Activated CD4-positive, alpha-beta memory T cell treated with anti-CD3 and anti-CD28 coated beads, Interleukin-2, amount 10 ng/mL, durations not matched to agents 7 days and 5 days (primary cell): ENCODE measurements at places on chromosomes 6 and 20. TPM values are rescaled to one million over a fixed set of nuclear protein-coding genes. Genes with fewer than 3 reads are reported as not detected.

GRCh38 chr6:122372647-122373046, 26.8 kb upstream of the HSF2 start:
- DNase-seq = no peak

DNA sequence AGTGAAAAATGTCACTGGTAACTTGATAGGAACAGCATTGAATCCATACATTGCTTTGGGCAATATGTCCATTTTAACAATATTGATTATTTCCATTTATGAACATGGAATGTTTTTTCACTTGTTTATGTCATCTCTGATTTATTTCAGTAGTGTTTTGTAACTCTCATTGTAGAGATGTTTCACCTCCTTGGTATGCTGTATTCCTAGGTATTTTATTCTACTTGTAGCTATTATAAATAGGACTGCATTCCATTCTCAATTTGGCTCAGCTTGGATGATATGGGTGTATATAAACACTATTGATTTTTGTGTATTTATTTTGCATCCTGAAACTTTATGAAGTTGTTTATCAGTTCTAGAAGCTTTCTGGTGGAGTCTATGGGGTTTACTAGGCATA, 730.3 kb downstream of the DOK5 start:
- DNase-seq = no peak

GRCh38 chr20:33923740-33924139, 70.0 kb upstream of the RALY start:
- DNase-seq = no peak

- no peak for DNase-seq
These were observed 136.4 kb upstream of the ARMC2 start for GRCh38 chr6:108711826-108712225.

DNA sequence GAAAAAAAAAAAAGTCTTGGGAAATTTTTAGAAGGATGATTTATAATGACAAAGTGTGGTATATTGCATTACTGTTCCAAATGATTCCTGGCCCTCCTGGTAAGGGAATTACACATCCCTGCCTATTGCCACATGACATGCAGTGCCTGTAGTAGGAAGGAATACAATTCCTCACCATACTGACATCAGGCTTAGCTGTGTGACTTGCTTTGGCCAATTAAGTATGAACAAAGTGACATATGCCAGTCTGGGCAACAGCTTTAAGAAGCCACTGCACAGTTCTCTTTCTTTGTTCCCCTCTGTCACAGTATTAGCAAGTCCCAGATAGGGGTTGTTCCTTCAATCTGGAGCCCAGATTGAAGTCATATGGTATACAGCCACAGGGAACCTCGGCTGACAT, 100.5 kb downstream of the KIF13A start:
- DNase-seq = no peak

- no peak for DNase-seq
These were observed 875.4 kb upstream of the MAP3K7 start for GRCh38 chr6:91462241-91462640.

The OPRM1 gene
- total RNA-seq = not detected

DNA sequence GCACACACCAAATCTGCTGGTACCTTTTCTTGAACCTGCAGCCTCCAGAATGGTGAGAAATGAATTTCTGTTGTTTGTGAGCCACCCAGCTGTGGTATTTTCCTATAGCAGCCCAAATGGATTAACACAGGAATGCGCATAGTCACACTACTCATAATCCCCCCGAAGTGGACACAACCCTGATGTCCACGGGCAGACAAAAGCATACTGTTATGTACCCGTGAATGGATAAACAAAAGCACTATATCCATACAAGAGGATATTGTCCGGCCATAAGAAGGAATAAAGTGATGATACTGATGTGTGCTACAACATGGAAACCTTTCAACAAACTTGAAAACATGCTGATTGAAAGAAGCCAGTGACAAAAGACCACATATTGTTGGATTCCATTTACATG, 25.1 kb upstream of the RPP40 start:
- DNase-seq = no peak

The MLN gene
- not detected for total RNA-seq

DNA sequence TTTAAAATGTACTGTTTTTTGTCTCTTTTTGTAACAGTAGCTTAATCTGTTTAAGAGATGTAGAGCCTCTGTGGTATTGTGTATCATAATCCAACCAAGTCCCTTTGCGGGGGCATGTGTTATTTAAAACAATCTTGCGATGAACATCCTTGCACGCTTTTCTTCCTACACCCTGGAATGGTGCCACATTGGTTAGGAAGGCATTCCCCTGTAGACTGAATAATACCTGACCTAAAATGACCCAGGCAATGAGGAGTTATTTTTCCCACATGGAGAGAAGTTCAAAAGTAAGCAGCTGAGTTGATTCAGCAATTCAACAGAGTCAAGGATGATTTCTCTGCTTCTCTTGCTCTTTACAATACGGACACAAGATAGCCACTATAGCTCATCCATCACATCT, 142.0 kb upstream of the PMEPA1 start:
- DNase-seq = no peak

The HLA-DOB gene
- total RNA-seq = 2.2 TPM

DNA sequence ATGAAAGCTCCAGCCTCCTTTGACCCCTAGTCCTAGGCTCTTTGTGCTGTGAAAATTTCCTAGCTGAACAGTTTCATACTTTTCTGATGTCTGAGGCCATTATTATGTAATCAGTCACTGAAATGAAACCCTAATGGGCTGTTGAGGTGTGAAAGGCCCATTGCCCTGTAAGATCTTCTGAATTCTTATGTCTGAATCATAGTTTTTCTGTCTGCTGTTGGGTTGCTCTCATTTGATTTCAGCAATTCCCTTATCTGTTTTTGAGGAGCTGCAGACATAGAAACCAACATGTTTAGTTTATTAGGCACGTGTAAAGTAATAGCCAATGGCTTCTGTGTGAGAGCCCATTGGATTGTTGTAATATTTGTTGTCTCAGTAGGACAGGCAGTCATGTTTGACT, 118.1 kb downstream of the EYA4 start:
- DNase-seq = no peak
